8988T (cell line): ENCODE measurements at places on chromosomes 12 and 14.

GRCh38 chr14:36067428-36068187, 108.9 kb downstream of the PTCSC3 start:
- no peak for DNase-seq

- DNase-seq = no peak
Observed at GRCh38 chr14:51581017-51581881, 70.5 kb upstream of the FRMD6 start.

DNA sequence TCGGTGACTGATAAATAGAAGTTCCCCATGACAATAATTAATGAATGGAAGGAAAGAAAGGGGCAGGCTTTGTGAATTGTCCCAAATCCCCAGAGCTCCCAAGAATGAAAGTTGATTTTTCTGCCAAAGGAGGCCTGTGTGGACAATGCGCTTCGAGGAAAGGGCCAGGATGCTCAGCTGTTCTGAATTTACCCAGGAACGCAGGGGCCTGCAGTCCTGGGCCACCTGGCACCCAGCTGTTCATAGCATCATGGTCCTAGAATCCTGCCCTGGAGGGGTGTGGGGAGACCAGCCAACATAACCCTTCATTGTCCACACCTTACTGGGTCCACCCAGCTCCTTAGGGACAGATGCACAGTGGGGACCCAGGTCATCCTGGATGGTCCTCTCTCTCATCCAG, 587.5 kb downstream of the BCL11B start:
- no peak for DNase-seq

GRCh38 chr12:14148489-14149270, 167.3 kb upstream of the GRIN2B start:
- no peak for DNase-seq

GRCh38 chr14:23183479-23183878, at the start of gene SLC7A8:
Gene SLC7A8 (minus strand): TSS chr14:23183660. CDS start chr14:23182914, 746 bp downstream.
- no peak for DNase-seq

- no peak for DNase-seq
Observed at GRCh38 chr12:76032043-76032981, 736 bp upstream of the PHLDA1 start.

- no peak for DNase-seq
Observed at GRCh38 chr14:32726516-32726915, 212.2 kb upstream of the NPAS3 start.

DNA sequence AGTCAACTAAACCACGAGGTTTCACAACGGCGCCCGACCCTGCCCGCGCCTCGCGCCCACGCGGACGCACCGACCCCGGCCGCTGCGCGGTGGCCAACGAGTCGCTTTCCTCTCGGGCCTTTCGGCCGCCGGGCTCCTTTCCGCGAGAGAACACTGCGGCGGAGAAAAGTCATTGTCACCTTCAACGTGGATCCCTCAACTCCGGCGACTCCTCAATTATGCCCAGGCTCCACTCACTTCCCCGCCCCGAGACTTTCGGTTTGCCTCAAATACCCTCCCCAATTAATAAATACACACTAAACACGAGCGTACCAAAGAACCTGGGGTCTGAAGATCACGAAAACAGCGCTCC, 450 bp downstream of the SINHCAF start:
- DNase-seq = no peak

DNA sequence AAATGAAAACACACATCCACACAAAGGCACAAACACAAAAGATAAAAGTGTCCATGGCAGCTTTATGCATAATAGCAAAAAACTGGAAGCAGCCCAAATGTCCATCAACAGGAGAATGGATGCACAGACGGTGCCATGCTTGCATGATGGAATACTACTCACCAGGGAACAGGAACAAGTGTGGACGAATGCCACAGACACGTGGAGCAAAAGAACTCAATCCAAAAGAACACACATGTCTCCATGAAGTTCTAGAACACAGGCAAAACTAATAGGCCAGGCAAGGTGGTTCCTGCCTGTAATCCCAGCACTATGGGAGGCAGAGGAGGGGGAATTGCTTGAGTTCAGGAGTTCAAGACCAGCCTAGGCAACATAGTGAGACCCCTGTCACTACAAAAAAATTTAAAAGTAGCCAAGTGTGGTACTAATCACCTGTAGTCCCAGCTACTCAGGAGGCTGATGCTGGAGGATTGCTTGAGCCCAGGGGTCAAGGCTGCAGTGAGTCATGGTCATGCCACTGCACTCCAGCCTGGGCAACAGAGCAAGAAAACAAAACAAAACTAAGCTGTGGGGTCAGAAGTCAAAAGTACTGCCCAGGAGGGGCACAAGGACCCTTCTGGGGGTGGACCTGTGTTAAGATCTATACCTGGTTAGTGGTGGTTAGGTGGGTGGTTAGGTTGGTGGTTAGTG, 7.3 kb upstream of the TMEM119 start:
- DNase-seq = no peak

GRCh38 chr14:64440494-64440893, 24.8 kb upstream of the AKAP5 start:
- DNase-seq = no peak

DNA sequence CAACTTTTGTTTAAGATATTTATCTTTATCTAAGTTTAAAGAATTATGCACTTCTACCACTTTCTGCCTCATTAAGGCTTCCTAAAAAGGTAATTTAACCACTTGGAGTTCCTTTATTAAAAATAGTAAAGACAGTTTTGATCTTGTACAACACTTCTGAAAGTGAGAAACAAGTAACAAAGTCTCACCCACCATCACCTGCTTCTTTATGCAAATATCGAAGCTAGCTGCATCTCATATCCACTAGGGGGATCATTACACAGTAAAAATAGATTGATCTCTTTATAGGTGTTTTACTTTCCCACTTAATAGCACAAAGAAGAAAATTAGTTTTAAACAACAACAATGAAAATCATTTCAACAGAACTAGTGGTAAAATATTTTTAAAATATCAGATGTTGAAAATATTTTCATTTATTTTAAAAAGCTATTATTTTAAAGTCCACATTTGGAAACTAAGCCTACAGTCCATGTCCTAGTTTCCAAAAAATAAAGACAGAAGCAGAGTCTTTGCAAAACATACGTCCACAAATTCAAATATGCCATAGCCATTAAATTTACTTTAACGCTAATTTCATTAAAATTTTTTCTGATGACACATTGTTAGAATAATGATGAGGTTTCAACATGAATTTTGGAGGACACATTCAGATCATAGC, 160.0 kb upstream of the SOX5 start:
- DNase-seq = no peak

GRCh38 chr12:46470036-46470627, 97.6 kb upstream of the SLC38A2 start:
- DNase-seq = no peak

DNA sequence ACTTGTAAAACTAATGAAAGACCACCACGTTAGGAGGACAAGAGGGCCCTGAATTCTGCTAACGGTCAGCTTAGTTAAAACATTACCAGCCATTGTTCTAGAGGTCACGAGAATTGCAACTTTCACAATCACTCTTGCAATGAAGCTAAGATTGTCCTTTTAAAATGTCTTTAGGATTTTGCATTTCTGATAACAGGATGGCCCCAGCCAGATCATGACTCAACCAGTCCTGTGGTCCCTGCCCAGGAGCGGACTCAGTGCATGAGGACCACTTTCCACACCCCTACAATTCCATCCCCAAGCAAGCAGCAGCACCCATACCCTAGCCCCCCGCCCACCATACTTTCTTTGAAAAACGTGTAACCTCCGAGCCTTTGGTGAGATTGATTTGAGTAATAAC, 28.7 kb downstream of the HSP90AA1 start:
- DNase-seq = no peak

DNA sequence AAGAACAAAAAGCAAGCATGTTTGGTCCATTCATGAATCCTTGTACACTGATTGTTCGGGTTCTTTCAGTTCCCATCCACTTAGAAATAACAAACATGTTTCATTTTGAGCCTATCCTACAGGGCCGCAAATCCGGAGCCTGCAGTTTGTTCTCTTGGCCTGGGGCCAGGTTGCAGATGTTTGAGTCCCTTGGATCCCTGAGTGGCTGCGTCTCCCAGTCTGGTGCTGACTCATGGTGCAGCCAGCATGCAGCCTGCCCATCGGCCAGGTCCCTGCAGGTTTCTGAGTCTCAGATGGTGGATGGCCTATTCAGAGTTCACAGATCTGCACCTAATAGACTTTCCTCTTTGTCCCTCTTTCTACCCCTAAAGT, 1.9 kb upstream of the DYNC1H1 start:
- DNase-seq = no peak

- no peak for DNase-seq
Observed at GRCh38 chr12:103903993-103904392, 26.2 kb upstream of the HSP90B1 start.

GRCh38 chr14:98122527-98122926, 1149.5 kb downstream of the BCL11B start:
- no peak for DNase-seq

DNA sequence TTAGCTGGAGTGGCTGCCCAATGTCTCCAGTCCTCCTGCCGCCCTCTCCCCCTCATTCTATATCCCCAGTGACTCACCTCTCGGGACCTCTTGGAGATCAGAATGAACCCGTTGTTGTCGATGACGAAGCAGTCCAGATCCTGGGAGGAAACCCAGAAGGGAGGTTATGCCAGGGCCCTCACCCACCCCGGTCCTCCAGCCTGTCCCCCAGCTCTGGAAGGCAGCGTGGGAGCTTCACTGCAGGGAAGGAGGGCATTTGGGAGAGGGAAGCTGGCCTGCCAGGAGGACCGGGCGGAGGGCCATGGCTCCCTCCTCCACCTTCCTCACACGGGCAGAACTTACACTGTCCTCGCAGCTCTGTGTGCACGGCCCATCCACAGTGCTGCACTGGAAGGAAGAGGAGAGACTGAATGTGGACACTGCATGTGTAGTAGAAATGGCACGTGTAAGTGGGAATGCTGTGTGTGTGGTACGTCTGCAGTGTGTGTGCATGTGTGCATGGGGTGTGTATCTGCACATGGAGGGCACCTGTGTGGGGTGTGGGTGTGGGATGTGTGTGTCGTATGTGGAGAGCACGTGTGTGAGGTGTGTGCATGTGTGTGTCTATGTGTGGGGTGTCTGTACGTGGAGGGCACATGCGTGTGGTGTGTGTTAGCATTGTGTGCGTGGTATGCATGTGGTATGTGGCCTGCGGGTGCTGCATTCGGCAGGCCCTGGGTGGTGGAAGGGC, 10.0 kb upstream of the LRTM2 start:
- DNase-seq = no peak

DNA sequence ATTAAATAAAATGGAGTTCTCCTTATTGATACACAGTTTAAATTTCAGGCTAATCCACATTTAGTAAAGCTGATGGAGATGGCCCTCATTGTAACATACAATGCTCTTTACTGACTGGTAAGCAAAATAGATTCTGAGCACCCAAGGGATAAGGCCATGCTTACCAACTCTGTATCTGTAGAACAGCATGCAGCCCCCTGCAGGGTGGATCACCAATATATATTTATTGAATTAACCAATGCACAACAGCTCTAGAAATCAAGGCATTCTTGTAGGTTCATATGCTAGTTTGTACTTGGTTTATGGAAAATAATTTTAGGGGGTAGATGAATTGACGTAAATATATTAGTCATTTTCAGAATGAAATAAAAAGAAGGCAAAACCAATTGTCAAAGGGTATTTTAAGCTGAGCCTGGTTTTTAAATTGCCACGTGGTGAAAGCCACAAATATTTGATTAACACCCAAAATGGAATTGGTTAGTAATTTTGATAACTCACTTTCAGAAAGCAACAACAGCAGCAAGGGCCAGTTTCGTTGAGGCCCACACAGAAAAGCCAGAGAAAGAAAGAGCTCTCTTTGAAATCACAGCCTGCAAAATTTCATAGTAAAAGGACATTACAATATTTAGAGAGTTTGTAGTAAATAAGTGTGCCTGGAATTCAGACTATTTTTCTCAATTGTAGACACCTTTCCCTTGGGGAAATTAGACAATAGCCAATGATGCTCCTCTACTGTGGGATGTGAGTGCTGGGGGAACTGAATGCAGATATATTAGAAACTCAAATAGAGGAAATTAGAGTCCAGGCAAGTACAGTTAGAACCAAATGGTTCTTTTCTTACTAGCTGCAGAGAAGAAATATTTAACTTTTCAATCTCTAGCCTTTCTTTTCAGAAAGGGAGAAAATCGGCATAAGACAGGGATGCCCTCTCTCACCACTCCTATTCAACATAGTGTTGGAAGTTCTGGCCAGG, 216.2 kb upstream of the ABCD2 start:
- DNase-seq = no peak

DNA sequence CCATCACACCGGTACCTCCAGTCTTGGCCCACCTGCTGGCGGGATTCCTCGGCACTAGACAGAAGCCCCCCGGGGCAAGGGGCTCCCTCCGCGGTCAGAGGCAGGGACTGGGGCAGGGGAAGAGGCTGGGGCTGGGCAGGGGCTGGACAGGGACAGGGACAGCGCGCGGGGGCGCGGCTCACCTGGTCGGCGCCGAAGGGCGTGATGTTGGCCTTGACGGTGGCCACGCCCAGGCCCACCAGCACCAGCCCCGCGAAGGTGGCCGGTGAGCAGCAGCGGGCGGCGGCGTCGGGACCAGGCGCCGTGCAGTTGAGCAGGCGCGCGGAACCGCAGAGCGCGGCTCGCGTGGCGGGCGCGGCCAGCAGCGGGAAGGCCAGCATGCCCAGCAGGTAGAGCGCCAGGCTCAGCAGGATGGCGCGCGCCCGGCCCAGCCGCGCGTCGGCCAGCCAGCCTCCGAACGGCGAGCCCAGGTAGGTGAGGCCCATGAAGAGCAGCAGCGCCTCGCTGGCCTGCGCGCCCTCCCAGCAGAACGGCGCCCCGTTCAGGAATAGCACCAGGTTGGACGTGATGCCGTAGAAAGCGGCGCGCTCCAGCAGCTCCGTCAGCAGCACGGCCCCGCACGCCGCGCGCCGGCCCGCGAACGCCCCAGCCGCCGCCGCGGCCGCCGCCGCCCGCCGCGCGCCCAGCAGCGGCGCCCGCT, 392 bp downstream of the SLC15A4 start:
- DNase-seq = peak; percentile 51

- DNase-seq = no peak
Observed at GRCh38 chr12:52423661-52424500, 10.3 kb downstream of the KRT75 start.

DNA sequence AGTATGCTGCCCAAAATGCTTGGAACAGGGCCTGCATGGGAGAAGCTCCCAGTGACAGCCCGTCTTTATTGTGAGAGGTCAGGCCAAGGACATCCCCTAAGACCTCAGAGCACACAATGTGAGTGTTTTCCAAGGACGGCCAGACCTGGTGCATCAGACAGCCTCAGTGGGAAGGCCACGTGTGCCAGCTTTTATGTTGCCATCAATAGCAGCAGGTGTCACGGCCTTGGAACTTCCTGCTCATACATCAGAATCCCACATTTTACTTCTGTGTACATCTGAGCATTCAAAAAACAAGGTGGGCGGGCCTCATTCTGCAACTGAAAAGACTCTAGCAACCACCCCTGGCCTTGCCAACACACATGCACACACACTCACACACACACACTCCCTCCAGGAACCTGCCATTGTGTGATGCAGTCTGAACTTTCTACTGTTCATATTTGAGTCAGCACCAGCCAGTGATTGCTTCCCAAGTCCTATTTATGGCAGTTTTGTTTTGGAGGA, 753.1 kb upstream of the TBX3 start:
- DNase-seq = no peak

DNA sequence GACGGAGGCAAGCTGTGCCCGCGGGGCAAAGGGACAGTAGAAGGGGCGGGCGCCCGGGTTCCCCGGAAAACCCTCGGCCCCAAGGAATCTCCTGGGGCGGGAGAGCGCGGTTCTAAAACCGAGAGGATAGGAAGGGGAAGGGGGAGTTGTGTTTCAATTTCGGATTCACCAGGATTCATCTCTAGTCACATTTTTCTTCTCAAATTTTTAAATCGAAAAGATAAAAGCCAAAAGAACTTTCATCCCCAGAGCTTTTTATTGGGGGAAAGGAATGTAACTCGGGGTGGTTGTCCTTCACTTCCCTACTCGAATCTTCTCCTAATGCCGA, 1.4 kb downstream of the BMP4 start:
- DNase-seq = no peak
